Skeletal muscle tissue (tissue), 5 donors: ENCODE measurements at places on chromosomes 4 and X. TPM values are rescaled to one million over a fixed set of nuclear protein-coding genes. Genes with fewer than 3 reads are reported as not detected.

The CT45A5 gene
- not detected for total RNA-seq

The ZCCHC18 gene
- total RNA-seq, result 0.52 TPM

The IL2 gene
- total RNA-seq, result not detected

The FGB gene
- 3.7 TPM for total RNA-seq

The CLNK gene
- not detected for total RNA-seq

The NHSL2 gene
- total RNA-seq, result 4.7 TPM

The TRIM75 gene
- total RNA-seq, result under 0.01 TPM

The EMCN gene
- 10.4 TPM for total RNA-seq

The TMPRSS11D gene
- total RNA-seq, result not detected

The ALPK1 gene
- 9.4 TPM for total RNA-seq

The NWD2 gene
- not detected for total RNA-seq

The IBSP gene
- not detected for total RNA-seq

The STBD1 gene
- total RNA-seq, result 27.1 TPM

The DMP1 gene
- not detected for total RNA-seq

The TAF7L gene
- total RNA-seq, result not detected

The FRMD7 gene
- total RNA-seq, result 0.52 TPM

The GLRA2 gene
- 1.0 TPM for total RNA-seq

The RRH gene
- total RNA-seq, result under 0.01 TPM

The TASL gene
- total RNA-seq, result 0.52 TPM

The DUX4 gene
- total RNA-seq, result not detected

The VCX2 gene
- total RNA-seq, result not detected

The IL3RA gene
- total RNA-seq, result 6.3 TPM

The GABRG1 gene
- under 0.01 TPM for total RNA-seq

The TBC1D8B gene
- total RNA-seq, result 8.4 TPM

The CRLF2 gene
- 0.52 TPM for total RNA-seq

The TEX13B gene
- total RNA-seq, result not detected
